Esophagus mucosa (tissue), 1 donor: ENCODE measurements at places on chromosomes 1 and 21. TPM values are rescaled to one million over a fixed set of nuclear protein-coding genes. Genes with fewer than 3 reads are reported as not detected.

Gene FMO2
- 113 TPM for total RNA-seq

DNA sequence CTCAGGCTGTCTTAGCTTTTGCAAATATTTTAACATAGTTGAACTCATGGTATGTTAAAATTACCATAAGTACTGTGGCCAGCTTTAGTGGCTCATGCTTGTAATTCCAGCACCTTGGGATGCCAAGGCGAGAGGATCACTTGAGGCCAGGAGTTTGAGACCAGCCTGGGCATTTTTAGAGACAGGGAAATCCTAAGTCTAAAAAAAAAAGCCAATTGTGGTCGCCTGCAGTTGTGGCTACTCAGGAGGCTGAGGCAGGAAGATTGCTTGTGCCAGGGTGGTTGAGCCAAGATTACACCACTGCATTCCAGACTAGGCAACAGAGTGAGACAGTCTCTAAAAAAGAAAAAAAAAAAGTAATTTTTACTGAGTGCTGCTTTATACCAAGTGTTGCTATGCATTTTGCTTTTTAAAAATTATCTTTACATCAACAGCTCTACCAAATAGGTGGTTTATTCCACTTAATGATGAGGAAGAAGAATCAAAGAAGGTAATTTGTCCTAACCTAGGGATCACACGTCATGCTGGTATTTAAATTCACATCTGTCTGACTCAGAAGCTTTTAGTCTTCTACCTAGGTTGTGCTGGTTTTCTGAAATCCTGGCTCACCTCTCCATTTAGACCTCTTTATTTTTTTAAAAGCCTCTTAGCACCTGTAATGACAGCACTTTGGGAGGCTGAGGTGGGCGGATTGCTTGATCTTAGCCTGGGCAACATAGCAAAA, 16.8 kb downstream of the PPP1R12B start:
- no peak for ATAC-seq

Gene RTCA
- total RNA-seq, result 27.5 TPM

DNA sequence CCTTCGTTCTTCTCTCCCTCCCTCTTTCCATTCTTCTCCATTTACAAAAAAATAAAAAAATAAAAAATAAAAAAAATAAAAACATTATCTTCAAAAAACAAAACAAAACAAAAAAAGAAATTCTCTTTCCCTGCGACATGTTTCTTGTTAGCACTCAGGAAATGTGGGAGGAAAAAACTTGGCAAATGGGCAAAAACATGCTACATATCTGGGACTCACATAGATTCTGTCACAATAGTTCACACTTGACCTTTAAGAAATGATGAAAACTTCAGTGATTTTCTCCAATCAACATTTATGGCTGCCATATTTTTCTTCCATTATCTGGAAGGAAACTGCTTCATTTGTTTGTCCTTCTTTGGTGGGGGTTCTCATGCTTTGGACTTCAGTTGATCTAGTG, 109.3 kb downstream of the PRKAB2 start:
- no peak for ATAC-seq

DNA sequence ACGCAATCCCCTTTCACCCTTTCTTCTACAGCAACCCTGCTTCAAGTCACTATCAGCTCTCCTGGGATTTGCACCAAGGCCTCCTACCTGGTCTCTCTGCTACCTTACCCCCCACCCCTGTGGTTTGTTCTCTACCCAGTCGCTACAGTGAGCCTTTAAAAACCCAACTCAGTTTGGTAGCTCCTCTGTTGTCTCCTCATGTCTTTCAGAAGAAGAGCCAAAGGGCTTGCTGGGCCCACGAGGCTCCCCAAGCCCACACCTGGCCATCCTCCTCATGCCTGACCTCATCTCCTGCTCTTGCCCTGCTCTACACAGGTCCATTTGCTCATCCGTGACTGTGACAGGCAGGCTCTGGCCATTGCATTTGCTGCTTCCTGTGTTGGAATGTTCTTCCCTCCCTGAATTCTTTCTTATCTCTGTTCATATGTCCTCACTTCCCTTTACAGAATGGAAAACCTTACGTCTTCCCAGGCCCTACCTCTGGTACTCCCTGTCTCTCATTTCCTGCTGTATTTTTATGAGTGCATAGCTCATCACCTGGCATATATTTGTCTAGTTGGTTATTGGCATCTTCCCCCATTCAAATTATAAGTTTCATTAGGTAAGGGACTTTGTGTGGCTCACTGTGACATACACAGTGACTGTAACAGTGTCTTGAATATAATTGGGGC, 3.3 kb downstream of the RGS16 start:
- ATAC-seq, result no peak

Gene BCAN
- total RNA-seq, result not detected

DNA sequence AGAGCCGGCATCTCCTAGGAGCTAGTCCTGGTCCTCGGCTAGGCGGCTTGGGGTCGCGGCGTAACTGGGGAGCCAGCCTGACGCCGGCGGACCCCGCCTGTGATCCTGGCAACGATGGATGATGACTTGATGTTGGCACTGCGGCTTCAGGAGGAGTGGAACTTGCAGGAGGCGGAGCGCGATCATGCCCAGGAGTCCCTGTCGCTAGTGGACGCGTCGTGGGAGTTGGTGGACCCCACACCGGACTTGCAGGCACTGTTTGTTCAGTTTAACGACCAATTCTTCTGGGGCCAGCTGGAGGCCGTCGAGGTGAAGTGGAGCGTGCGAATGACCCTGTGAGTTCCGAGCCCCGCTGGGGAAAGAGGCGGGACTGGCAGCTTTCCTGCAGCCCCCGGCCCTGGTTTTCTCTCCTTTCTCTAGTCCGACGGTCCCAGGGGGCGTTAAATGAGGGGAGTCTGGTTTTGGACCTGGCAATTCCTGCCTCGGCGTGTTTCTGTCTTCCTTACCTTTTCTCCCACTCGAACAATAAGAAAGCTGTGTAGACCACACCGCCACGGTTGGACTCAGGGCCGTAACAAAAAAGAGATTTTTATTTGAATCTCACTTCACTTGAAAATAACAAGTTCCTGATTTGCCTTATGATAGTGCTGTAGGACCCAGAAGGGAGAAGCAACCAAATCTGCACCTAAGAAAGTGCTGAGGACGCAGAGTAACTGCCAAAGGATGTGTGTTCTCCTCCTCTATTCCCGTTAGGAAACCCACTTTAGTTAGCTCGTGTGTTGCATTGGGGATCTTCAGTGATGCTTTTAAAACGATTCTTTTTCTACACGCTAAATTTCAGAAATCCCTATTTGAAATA, at the start of gene SPRTN:
SPRTN (plus strand) TSS at position 24 of the 859 bp plus-strand sequence; CDS start at position 115, 91 bp downstream.
- ATAC-seq, result peak; percentile 74

Gene TENT5C
- 1.1 TPM for total RNA-seq

- ATAC-seq, result no peak
Observed at GRCh38 chr1:27149084-27149761, 5.7 kb downstream of the SLC9A1 start.
